Right atrium auricular region (tissue), 2 donors: ENCODE measurements at places on chromosomes 7 and 10.

- DNase-seq = no peak
These were observed 110.8 kb downstream of the DNAH11 start for GRCh38 chr7:21653623-21654022.

GRCh38 chr10:75066271-75066670 is 45.2 kb upstream of the SAMD8 start:
- no peak for DNase-seq

GRCh38 chr7:2493205-2494164 is 17.3 kb upstream of the GRIFIN start:
- DNase-seq = no peak

- DNase-seq = no peak
These were observed 5.4 kb downstream of the POLD2 start for GRCh38 chr7:44117801-44118429.

DNA sequence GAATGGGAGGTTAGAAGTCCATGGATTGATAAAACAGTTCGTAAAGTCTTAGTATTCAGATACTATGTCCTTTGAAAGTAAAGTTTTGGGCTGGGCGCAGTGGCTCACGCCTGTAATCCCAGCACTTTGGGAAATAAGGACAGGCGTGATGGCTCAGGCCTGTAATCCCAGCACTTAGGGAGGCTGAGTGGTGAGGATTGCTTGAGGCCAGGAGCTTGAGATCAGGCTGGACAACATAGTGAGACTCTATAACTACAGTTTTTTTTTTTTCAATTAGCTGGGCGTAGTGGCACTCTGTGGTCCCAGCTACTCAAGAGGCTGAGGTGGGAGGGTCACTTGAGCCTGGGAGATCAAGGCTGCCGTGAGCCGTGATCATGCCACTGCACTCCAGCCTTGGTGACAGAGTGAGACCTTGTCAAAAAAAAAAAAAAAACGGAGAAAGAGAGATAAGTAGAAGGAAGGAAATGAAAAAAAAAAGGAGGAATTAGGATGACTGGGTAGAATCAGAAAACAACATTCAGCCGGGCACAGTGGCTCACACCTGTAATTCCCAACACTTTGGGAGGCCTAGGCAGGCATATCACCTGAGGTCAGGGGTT is 25.7 kb upstream of the AGFG2 start:
- no peak for DNase-seq

DNA sequence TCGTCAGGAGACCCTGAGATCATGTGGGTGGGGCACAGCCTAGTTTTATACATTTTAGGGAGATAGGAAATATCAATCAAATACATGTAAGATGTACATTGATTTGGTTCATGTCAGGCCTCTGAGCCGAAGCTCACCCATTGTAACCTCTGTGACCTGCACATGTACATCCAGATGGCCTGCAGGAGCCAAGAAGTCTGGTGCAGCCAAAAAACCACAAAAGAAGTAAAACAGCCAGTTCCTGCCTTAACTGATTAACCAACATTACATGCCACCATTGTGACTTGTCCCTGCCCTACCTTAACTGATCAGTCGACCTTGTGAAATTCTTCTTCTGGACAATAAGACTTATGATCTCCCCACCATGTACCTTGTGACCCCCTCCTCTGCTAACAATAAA is 16.0 kb upstream of the LRRC61 start:
- no peak for DNase-seq

GRCh38 chr7:144127714-144128334 is 4.8 kb downstream of the OR2A14 start:
- DNase-seq = peak; percentile 89

DNA sequence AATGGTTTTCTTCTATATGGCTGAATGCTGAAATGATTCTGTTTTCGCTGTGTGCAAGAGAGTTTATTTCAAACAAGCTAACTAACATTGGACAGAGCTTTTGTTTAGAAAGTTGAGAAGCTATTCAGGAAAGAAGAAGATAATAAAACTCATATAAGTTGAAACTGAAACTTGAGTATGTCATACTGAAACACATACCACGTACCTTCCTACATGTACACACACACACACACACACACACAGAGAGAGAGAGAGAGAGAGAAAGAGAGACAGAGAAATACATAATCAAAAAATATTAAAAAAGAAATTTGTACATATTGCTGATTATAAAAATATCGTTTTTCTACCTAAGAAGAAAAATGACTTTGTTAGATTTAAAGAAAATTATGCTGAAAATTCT is 561.9 kb upstream of the KCND2 start:
- DNase-seq = no peak

- DNase-seq = no peak
These were observed 73.5 kb upstream of the EEPD1 start for GRCh38 chr7:36079446-36080025.

- DNase-seq = no peak
These were observed 12.8 kb upstream of the PROSER2 start for GRCh38 chr10:11810313-11810766.

- DNase-seq = no peak
These were observed 118.8 kb downstream of the AOAH start for GRCh38 chr7:36605261-36606051.

GRCh38 chr7:82616059-82616728 is 172.6 kb upstream of the CACNA2D1 start:
- no peak for DNase-seq

DNA sequence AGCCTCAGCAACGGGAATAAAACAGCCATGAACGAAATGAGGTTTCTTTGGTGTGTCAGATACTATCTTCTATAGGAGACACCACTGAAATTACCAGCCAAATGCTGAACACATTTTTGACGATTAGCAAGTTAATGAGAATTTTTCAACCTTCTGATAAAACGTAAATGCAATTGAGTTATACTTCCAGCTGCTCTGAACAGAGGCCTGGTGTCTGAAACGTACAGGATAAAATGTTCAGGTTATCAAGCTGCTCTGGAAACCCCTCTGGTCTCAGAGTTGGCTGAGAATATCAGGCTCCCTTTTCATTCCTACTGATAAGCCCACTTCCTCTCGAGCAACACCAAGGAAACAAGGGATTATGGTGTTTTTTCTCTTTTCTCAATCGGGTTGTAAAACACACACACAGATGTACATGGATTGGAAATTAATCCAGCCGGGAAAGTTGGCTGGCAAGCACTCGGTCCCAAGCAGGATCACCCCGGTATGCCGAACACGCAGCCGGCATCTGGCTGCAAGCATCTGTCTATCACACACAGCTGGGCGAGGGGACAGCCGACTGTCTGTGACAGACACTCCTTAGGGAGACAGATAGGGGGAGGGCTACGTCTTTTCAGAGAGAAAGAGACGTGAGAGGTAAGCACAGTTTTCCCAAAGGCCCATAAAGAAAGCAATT is 171.8 kb downstream of the PRKAG2 start:
- no peak for DNase-seq

DNA sequence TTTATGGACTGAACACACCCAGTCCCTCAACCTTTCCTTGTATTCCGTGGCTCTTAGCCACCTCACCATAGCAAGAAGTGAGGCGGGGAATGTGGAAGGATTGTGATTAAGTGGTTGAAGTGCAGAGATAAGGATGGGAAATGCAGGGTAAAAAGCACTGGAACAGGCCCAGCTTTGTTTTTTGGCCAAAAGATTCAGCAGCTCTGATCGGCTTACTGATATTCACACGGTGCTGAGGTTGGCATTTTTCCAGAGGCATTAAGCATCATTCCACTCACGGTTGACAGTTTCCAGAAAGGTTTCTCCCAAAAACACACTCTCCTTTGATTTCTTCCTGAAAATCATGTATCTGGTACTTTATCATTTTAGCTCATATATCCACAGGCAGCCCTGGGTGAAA is 544.2 kb downstream of the CNTNAP2 start:
- no peak for DNase-seq

- no peak for DNase-seq
These were observed 51.2 kb upstream of the PALS2 start for GRCh38 chr7:24521917-24522623.

DNA sequence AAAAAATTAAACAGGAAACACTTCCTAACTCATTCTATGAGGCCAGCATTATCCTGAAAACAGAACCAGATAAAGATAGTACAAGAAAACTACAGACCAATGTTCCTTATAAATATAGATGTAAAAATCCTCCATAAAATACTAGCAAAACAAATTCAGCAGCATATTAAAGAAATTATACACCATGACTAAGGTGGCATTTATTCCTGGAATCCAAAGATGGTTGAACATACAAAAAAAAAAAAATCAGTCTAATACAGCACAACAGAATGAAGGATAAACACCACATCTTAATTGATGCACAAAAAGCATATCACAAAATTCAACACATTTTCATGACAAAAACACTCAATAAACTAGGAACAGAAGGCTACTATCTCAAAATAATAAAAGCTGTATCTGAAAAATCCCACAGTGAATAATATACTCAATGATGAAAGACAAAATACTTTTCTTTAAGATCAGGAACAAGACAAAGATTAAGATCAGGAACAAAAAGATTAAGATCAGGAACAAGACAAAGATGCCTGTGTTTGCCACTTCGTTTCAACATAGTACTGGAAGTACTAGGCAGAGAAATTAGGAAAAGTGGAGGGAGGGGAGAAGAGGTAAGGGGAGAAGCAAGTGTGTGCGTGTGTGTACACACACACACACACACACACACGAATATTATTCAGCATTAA is 95.6 kb downstream of the SNX13 start:
- DNase-seq = no peak

DNA sequence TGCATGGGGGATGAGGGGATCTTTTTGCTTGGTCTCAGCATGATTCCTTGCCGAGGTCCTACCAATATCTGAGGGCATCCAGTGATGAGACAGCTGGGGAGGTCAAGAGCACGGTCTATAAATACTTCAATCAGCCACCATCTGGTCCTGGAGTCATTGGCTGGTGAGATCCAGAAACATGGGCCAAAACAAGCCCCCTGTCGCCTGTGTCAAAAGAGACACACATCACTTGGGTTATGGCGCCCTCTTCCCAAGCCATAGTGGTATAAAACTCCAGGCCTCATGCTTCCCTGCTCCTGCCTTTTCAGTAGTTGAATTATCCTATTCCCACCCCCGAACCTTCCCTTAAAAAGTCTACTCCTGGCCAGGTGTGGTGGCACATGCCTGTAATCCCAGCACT is 60.9 kb downstream of the SLC35B4 start:
- no peak for DNase-seq

- DNase-seq = no peak
These were observed 170.6 kb downstream of the LRRN3 start for GRCh38 chr7:111261496-111261895.
